ENCODE measurements at places on chromosomes 1 and 21.

DNA sequence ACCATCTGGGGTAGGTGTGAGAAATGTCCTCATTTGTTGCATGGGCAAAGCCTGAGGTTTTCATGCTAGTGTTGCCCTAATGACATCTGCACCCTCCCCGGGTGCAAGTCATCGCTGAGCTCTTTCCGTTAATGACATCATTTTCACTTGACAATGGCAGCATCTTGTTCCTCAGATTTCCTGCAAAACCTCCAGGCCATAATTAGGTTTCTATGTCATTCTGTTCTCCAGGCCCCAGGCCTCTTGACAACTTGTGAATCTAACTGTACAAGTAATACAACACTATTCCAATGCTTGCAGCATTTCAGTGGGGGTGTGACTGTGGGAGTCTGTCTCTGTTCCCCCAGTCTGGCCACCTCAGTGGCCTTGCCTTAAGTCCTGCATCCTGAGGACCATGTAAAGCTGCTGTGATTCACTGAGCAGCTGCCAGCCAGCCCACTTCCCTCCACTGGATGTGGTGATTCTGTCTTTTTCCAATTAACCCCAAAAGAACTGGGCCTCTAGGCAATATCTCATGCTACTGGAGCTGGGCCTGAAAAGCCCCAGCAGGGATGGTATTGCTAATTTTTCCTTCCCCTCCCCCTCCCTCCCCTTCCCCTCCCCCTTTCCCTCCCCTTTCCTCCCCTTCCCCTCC lies 22.8 kb downstream of the RAB7B start:
- DNase-seq: no peak

GRCh38 chr21:31213787-31214186 lies 130.3 kb downstream of the TIAM1 start:
- DNase-seq: no peak

DNA sequence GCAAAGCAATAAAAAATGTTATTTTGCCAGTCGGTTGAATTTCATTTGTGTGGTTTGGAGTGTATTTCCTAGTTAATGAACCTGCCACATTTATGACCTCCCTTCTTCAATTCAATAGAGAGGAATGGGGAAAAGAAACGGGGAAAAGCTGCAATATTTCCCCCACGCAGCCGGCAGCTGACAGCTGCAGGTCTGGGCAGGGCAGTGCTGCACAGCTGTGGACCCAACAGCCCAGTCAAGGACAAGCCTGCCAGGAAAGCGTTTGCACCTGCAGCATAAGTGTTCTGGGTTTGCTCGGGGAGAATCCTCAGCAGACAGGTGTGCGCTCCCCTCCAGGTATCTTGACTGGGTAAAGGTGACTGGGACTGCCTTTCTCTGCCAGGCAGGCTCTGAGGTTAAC lies 53.4 kb downstream of the FBXO2 start:
- DNase-seq: no peak

DNA sequence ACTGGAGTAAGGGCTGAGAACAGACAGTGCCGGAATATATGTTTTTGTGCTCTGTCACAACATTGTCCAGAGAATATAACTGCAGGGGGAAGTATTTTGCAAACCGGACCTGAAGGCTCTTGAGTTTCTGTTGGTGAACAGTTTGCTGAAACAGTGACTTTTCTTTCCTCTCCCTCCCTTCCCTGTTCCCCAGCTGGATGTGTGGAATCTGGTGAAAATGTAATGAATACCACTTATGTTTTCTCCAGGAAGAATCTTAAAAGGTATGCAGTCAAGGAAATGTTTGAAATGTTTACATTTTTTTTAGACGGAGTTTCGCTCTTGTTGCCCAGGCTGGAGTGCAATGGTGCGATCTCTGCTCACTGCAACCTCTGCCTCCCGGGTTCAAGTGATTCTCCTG lies 23.4 kb downstream of the CHAF1B start:
- no peak for DNase-seq

- no peak for DNase-seq
Observed at GRCh38 chr1:23428136-23428905, 3.8 kb upstream of the TCEA3 start.

- DNase-seq: no peak
Observed at GRCh38 chr1:46412893-46413595, 18.9 kb downstream of the FAAH start.

DNA sequence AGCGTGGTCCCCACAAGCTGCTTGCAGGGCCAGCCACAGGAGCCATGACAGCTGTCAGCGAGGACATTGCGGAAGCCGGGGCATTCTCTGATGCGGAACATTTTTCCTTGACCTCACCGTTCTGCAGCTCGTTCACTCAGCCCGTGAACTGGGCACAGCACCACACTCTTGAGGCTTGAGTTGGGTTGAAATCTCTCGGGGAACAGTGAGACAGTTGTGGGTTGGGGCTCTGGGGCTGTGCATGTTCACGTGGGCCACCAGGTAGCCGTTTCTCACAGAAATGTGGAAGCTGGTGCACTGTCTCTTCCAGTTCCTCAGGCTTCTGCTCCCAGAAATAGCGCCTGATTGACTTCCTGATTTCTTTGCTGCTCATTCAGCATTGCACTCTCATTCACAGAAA lies 69.8 kb downstream of the SPSB1 start:
- no peak for DNase-seq

GRCh38 chr21:25913479-25913878 lies 178.7 kb downstream of the GABPA start:
- no peak for DNase-seq

- no peak for DNase-seq
Observed at GRCh38 chr21:43624339-43624738, 34.9 kb downstream of the HSF2BP start.

GRCh38 chr1:46611691-46612221 lies 4.9 kb downstream of the MOB3C start:
- no peak for DNase-seq

GRCh38 chr21:20661246-20661645 lies 337.0 kb upstream of the NCAM2 start:
- DNase-seq: no peak

GRCh38 chr21:33157303-33157702 lies 72.4 kb upstream of the IFNAR2 start:
- no peak for DNase-seq

- DNase-seq: no peak
Observed at GRCh38 chr1:79981481-79981880, 975.0 kb upstream of the ADGRL4 start.

GRCh38 chr1:23290836-23291565 lies 53.1 kb downstream of the HNRNPR start:
- DNase-seq: no peak

- no peak for DNase-seq
Observed at GRCh38 chr1:68028566-68028965, 21.9 kb downstream of the DIRAS3 start.

GRCh38 chr1:226615876-226616275 lies 67.3 kb downstream of the STUM start:
- DNase-seq: no peak

- DNase-seq: no peak
Observed at GRCh38 chr1:212536586-212536985, 72.0 kb upstream of the ATF3 start.

GRCh38 chr1:4139646-4140045 lies 239.6 kb upstream of the C1orf174 start:
- DNase-seq: no peak

GRCh38 chr1:225777058-225777582 lies 506 bp upstream of the SRP9 start:
- DNase-seq: no peak

DNA sequence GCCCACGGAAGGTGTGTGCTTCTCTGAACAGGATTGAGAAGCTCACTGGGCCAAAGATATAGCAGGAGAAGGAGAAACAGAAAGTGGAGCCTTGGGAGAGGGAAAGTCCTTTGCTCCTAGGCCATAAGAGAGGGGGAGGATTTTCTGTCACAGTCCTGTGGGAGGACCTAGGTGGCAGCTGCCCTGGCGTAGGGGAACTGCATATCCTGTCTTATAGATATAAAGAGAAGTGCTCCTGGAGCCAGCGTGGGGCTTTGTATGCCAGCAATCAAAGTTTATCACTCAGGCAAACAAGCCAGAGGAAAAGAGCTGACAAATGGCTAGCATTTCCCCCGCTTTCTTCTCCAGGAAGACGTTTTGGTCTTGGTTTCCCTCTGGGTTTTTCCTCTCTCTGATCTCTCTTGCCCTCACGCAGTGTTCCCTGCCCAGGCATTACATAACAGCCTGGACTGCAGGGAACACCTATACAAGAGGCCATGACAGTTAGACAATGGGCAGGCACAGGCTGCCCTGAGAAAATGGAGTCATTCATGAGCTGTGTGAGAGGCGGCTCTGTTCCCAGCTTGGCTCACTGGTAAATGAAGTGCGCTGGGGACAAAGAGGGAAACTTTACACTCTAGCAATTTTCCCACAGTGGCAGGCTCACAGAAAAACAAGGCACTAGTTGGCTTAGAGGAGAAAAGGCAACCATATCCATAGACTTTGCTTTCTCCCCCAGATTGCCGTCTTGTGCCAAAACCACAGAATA lies 52.5 kb upstream of the ZNF648 start:
- no peak for DNase-seq

GRCh38 chr1:151918156-151918555 lies 8.8 kb upstream of the THEM4 start:
- DNase-seq: no peak

DNA sequence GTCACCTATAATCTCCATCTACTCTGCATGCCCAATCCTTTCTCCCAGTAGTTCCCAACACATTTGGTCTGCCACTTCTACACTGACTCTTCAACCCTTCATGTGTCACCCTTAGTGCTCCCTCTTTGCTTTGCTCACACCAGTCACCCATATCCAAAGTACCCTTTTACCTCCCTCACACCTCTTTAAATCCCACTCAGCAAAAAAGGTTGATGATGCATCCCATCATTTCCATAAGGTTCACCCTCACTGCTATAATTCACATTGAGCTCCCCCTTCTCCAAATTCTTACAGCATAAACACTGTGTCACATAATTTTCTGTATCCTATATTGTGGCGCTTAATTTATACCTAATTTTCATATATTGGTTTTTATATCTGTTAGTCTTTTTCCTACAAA lies 83.8 kb upstream of the ATP1B1 start:
- DNase-seq: no peak

DNA sequence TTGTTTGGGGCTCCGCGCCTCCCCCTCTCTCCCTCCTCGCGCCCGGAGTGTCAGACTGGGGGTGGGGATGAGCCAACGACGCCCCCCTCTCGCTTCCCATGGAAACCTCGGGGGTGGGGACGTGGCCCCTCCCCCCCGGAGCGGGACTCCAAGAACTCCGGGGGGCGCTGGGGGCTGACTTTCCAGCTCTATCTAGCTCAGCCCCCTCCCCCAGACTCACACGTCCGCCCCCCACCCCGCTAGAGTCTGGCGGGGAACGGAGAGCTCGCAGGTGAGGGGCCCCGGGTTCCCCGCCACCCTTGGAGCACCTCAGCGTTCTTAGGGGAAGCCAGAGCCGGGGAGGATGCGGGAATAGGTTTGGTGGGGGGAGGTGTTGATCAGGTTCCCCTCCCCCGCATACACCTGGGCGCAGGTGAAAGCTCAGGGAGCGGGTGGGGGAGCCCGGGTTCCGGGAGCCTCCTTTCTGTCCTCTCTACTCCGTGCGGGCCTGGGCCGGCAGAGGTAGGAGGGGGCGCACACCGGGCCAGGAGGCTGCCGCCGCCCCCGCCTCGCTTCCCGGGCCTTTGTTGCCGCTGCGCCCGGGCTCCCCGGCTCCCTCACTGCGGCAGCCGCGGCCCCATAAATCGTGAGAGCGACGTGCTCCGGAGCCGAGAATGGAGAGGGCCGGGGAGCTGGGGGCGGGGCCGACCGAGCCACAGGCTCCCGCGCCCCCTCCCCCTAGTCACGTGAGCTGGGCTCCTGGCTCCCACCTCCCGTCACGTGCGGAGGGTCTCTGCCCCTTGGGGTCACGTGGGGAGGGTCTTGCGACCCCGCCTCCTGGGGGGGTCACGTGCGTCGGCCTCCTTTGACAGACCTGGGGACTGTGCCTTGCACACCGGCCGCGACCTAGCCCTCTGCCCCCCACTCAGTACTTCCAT lies 1.9 kb downstream of the EFNA3 start:
- no peak for DNase-seq

- no peak for DNase-seq
Observed at GRCh38 chr1:79633456-79633855, 626.9 kb upstream of the ADGRL4 start.

GRCh38 chr1:228885845-228886244 lies 150.6 kb downstream of the RHOU start:
- no peak for DNase-seq

- no peak for DNase-seq
Observed at GRCh38 chr1:79430437-79430836, 423.9 kb upstream of the ADGRL4 start.

GRCh38 chr1:63643926-63644325 lies 50.7 kb downstream of the PGM1 start:
- no peak for DNase-seq

- no peak for DNase-seq
Observed at GRCh38 chr1:177069490-177069889, 95.0 kb downstream of the ASTN1 start.

GRCh38 chr1:117392771-117393170 lies 25.5 kb downstream of the MAN1A2 start:
- DNase-seq: no peak

DNA sequence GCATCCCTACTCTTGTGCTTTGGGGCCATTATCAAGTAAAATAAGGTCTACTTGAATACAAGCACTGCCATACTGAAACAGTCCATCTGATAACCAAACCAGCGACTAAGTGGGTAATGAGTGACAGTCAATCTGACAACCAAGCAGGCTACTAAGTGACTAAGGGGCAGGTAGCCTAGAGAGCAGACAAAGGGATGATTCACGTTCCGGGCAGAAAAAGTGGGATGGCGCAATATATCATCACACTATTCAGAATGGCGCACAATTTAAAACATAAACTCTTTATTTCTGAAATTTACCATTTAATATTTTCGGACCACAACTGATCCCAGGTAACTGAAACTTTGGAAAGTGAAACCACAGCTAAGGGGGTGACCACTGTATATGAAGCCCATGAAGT lies 17.7 kb downstream of the NGF start:
- DNase-seq: no peak

DNA sequence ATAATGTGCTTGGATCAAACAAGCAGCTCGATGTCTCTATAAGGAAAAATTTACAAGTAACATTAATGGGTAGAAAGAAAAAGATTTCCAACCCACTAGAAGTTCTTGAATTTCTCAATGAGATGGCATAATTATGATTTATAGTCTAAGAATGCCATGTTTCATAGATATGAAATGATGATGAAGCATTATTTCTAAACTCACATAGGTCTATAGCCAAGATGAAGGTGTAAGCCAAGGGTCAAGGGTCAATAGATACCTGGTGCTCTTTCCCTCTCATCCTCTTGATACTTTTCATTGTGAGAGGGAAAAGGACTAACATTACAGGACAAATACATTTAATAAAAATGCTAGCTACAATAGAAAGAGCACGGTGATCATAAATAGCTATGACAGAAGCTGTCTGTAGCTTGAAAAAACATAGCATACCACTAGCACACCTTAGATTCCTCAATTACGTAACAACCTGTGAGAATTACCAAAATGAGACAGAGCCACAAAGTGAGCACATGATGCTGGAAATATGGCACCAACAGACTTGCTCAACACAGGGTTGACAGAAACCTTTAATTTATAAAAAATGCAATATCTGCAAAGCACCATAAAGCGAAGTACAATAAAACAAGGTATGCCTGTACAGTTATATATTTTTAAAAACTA lies 26.3 kb upstream of the F13B start:
- DNase-seq: no peak
